Activated CD8-positive, alpha-beta T cell treated with anti-CD3 and anti-CD28 coated beads for 36 hours (primary cell): ENCODE measurements at places on chromosomes 5 and 9.

GRCh38 chr9:137111788-137112563 is 2.6 kb downstream of the DPP7 start:
- no peak for DNase-seq

GRCh38 chr9:32010322-32010721 is 374.1 kb upstream of the ACO1 start:
- no peak for DNase-seq

GRCh38 chr9:91197232-91198181 is 164.2 kb downstream of the AUH start:
- DNase-seq: no peak

GRCh38 chr5:169851321-169851850 is 128.9 kb downstream of the INSYN2B start:
- DNase-seq: no peak

DNA sequence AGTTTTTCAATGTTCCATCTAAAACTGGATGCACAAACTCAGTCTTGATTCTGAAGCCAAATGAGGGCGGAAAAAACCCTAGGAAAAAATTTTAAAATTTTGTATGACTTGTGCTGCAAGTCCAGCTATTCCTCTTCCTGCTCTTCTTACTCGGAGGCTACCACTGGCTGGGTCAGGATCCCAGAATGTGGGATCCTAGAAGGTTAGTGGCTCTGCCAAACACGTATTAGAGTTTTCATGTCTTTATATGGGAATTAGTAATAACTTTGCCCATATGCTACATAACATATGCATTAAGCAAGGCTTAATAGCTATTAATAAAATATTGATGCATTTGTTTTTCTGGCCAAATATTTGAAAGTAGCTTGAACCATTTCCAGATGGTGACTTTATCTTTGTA is 458.3 kb downstream of the AGTPBP1 start:
- DNase-seq: no peak

DNA sequence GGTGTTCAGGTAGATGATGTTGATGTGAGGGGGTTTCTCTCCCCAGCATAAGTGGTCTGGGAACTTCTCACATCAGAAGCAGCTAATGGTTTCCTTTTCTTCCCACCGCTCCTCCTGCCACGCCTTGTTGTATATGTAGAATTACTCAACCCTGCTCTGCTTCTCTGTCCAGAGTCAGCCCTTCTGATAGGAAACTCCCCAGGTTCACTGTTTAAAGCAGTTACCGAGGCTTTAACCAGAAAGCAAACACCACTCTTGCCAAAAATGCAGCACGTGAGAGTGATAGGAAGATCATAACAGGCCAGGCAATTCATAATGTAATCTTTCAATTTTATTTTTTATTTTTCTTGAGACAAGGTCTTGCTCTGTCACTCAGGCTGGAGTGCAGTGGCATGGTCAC is 10.5 kb upstream of the TMEM252 start:
- DNase-seq: no peak

GRCh38 chr9:122055701-122056100 is 37.4 kb downstream of the TTLL11 start:
- no peak for DNase-seq

DNA sequence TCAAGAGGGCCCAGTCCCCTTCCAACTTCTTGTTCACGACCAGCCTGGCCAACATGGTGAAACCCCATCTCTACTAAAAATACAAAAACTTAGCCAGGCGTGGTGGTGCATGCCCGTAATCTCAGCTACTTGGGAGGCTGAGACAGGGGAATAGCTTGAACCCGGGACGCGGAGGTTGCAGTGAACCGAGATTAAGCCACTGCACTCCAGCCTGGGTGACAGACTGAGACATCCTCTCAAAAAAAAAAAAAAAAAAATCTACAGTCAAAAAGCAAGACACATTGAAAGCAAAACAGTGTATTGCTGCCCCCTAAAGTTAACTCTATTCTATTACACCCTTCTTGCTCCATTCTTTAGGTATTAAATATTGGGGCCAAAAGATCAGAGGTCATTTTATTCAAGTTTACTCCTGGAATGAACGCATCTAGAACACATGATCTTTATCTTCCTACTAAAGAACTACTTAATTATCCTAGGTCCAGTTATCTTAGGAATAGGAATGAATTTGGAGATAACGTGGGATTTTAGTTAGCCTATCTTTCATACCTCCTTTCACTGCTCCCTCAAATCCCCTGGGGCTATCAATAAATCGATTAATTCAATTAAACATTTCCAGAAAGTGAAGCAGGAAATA is 2.4 kb downstream of the ATG12 start:
- peak; percentile 41 for DNase-seq

- peak; percentile 89 for DNase-seq
Observed at GRCh38 chr5:10283927-10284635, 23.6 kb downstream of the CMBL start.

- DNase-seq: no peak
Observed at GRCh38 chr5:90691533-90691932, 132.9 kb downstream of the ADGRV1 start.

DNA sequence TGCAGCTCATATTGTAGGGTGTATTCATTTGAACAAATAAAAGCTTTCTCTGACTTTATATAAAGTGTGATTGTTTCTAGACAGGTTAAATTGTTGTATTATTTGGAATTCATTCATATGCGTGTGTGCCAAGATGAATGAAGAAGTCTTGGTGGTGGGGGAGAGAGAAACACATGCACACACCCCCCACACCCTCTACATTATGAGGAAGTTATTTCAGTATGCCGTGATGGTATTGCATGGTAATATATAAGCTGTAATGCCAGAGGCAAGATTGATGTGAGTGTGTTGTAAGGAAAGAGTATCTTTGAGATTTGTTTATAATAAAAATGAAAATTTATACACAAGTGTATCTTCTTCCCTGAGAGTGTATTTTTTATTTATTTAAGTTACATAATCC is 71.0 kb downstream of the IPO11 start:
- DNase-seq: no peak

- no peak for DNase-seq
Observed at GRCh38 chr9:80928697-80929096, 760.6 kb downstream of the TLE1 start.

DNA sequence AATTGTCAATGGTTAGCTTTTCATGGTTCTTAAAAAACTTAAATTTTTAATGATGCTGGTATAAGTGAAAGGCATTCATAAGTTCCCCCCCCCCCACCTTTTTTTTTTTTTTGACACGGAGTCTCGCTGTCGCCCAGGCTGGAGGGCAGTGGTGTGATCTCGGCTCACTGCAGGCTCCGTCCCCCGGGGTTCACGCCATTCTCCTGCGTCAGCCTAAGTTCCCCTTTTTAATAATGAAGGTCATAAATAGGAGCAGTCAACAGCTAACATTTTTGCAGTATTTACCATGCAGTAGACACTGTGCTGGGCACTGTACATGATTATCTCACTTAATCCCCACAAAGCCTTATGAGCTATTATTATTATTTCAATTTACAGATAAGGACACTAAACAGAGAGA is 556.3 kb downstream of the PDE4D start:
- no peak for DNase-seq

- DNase-seq: no peak
Observed at GRCh38 chr5:74552101-74552500, 88.4 kb downstream of the ENC1 start.

GRCh38 chr5:120012431-120012830 is 383.1 kb downstream of the FAM170A start:
- DNase-seq: no peak

DNA sequence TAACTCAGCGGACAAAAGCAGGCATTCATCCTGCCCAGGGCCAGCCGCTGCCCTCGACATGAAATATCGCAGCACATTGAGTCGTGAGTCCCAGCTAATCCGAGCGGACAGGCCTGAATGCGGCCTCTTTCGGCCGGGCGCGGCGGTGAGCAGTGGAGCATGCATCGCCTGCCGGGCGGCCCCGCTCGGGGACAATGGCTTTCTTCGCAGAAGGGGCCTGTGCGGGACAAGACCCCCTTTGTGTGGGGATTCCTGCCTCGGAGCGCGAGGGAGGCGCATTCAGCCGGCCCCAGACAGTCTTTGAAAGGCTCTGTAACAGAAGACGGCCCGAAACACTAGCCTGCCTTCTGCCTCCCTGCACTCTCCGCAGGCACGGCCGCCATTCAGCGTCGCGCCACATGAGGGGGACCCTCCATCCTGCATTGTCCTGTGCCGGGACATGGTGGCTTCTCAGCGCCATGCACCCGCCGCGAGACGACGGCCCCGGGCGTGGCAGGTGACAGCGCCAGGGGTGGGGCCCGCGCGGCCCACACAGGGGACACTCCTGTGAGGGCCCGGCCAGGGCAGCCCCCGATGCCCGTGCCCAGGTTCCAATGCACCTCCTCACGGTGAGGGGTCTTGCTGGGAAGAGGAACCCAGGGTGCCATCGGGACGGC is 52.0 kb downstream of the EXD3 start:
- DNase-seq: no peak

- no peak for DNase-seq
Observed at GRCh38 chr5:116521173-116521872, 53.3 kb downstream of the SEMA6A start.

GRCh38 chr5:158670201-158670600 is 429.5 kb downstream of the EBF1 start:
- no peak for DNase-seq

DNA sequence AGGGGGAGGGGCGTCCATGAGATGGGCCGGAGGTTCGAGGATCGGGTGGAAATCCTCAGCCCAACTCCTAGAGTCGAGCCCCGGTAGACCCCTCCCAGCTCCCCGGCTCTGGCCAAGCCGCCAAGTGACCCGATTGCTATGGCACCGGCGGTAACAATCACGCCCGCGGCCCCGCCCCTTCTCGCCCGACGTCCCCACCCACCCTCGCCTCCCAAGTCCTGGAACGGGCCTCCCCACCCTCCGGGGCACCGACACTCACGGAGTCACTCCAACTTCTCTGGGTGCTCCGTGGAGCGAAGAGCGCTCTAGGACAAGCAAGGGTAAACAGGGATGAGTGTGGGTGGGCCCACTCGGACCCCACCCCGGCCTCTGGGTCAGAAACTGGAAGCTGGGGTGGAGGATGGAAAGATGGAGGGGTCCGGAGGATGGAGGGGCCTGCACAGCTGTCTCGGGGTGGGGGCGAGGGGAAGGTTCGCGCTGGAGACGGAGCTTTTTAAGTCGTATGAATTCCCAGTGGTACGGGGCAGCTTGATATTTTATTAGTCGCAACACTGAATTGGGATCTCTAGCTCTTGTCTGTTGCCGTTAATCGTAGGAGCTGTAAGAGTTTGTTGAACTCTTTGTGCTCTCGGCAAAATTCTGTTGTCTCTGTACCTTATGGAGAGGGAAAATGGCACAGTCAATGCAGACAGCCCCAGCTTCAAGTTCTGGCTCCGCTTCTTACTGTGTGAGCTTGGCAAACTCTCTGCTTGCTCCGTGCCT is at the start of gene SPACA9:
SPACA9 (plus strand) TSS at position 204 of the 762 bp plus-strand sequence. CDS start 5,050 bp downstream, outside the sequence.
- DNase-seq: peak; percentile 33

- no peak for DNase-seq
Observed at GRCh38 chr5:74394528-74394915, 246.0 kb downstream of the ENC1 start.

DNA sequence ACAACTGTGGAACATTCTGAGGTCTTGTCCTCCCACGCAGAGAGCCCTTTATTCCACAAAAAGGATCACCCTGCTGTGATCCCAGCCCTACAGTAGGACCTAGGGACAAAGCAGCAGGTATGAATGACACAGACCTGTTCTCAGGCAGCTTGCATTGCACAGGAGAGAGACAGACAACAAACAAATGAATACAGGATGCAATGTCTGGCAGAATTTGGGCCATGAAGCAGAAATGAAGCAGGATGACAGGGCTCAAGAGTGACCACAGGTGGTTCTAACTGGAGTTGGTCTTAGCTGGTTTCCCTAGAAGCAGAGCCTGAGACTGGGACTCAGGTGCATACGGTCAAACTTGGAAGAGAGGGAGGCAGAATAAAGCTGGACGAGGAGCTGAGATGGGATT is 388.8 kb downstream of the CDK5RAP2 start:
- no peak for DNase-seq
